ENCODE measurements at places on chromosomes 6 and 20.

- peak; percentile 47 for DNase-seq
These were observed 5.8 kb upstream of the PACSIN1 start for GRCh38 chr6:34459899-34460593.

- DNase-seq, result no peak
These were observed 116.4 kb downstream of the KIF6 start for GRCh38 chr6:39608652-39609345.

DNA sequence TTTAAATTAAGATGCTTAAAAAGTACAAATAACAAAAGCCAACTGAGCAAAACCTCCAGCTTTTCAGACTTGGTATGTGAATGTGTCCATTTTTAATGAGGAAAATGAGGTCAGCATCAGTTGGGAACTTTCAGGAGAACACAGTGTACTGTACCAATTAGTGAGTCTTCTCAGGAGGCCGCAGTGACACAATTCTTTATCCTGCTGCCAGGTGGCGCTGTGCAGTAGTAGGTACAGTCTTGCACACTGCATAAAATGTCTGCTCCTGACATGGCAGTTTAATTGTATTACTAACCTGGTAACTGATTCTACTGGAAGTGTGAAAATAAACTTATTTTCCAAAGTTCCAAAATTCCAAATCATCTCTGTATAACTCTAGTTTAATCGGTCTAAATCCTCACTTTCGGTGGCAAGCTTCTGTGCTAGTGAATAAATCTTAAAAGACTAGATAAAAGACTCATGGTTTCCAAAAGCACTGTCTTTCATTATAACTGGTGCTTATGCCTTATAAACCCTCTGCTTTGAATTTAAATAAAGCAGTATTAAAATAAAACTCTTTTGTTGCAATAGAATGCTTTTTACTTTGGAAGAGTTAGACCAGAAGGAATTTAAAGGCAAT is 214.8 kb upstream of the MMS22L start:
- peak; percentile 33 for DNase-seq

- no peak for DNase-seq
These were observed 752.8 kb downstream of the CBLN4 start for GRCh38 chr20:55252521-55252920.

- no peak for DNase-seq
These were observed 9.1 kb downstream of the ZNFX1 start for GRCh38 chr20:49268600-49269365.

GRCh38 chr6:116507324-116507723 is 4.1 kb upstream of the CALHM5 start:
- DNase-seq, result no peak

GRCh38 chr6:168225471-168225911 is 94.1 kb downstream of the DACT2 start:
- DNase-seq, result no peak

GRCh38 chr6:105832313-105832761 is 253.8 kb upstream of the PRDM1 start:
- DNase-seq, result no peak

GRCh38 chr6:160505970-160506369 is 157.8 kb downstream of the SLC22A3 start:
- no peak for DNase-seq

- DNase-seq, result no peak
These were observed 53.7 kb upstream of the TMX4 start for GRCh38 chr20:8073024-8073832.

DNA sequence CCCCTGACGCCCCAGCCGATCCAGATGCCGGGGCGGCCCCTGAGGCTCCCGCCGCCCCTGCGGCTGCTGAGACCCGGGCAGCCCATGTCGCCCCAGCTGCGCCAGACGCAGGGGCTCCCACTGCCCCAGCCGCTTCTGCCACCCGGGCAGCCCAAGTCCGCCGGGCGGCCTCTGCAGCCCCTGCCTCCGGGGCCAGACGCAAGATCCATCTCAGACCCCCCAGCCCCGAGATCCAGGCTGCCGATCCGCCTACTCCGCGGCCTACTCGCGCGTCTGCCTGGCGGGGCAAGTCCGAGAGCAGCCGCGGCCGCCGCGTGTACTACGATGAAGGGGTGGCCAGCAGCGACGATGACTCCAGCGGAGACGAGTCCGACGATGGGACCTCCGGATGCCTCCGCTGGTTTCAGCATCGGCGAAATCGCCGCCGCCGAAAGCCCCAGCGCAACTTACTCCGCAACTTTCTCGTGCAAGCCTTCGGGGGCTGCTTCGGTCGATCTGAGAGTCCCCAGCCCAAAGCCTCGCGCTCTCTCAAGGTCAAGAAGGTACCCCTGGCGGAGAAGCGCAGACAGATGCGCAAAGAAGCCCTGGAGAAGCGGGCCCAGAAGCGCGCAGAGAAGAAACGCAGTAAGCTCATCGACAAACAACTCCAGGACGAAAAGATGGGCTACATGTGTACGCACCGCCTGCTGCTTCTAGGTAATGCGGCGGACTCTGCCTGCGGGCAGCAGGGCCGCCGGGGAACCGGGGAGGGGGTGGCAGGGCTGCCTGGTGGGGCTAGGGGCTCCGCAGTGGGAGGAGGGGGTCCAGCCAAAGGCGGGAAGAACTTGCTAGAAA is 2.3 kb downstream of the GNAS start:
- DNase-seq, result no peak

GRCh38 chr20:4047614-4048013 is 32.3 kb upstream of the RNF24 start:
- no peak for DNase-seq

- no peak for DNase-seq
These were observed at the start of gene RBBP8NL for GRCh38 chr20:62427172-62428001. TSS of gene RBBP8NL (minus strand) at chr20:62427539. CDS start at chr20:62419647, 7,892 bp downstream.

GRCh38 chr6:144853603-144854002 is 568.5 kb downstream of the UTRN start:
- DNase-seq, result no peak

DNA sequence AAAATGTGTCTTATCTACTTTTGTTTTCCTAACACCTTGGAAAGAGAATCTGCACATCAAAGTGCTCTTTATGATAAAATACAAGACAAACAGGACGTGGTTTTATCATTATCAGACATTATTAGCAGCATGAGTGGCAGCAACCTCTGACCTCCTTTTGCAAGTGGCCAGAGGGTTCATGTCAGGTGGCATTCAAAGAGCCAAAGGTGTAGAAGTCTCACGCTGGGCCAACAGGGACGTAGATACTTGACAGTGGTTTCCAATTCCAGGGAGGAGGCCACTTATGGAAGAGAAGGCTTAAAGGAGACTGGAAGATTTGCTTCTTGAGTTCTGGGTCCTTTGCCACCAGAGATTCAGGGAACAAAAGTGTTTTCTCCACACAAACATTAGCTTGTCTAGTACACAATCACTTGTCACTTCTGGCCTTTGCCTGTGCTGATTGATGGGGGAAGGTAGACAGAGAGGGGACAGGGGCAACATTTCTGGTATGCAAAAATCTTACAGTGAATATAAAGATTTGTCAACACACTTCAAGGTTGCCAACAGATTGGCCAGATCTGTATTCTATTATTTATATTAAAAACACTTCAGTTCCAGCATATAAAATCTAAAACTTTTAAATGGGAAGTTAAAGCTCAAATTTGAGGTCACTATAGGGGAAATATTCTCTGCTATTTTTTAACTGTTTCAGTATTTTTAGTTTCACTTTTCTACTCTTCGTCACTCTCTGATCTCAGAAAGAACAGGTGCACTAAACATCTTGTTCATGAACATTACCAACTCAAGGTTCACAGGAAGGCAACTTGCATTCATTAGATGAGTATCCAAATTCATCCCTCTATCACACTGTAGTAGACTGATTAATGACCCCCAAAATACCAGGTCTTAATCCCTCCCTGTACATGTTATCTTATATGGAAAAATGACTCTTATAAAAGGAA is 52.1 kb upstream of the FBXO30 start:
- no peak for DNase-seq

DNA sequence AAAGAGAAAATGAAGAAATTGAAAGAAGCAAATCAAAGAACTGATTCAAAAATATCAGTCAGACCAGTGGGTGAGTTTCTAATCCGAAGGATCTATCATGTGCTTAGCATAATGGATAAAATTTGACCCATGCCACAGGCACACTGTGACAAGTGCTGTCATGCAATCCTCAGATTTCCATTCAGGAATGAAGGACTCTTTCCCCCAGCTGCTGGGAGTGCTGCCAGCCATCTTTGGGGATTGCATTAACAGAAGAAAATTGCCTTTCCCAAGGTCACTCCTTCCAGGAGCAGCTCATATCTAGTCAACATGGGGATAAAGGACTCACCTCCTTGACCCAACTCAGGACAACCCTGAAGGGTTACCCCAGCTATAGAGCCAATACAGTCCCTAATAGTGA is 316.7 kb upstream of the TBX18 start:
- DNase-seq, result no peak

GRCh38 chr6:83071023-83071422 is 3.6 kb downstream of the DOP1A start:
- DNase-seq, result no peak

- no peak for DNase-seq
These were observed 1239.3 kb upstream of the GJE1 start for GRCh38 chr6:140893432-140893831.

DNA sequence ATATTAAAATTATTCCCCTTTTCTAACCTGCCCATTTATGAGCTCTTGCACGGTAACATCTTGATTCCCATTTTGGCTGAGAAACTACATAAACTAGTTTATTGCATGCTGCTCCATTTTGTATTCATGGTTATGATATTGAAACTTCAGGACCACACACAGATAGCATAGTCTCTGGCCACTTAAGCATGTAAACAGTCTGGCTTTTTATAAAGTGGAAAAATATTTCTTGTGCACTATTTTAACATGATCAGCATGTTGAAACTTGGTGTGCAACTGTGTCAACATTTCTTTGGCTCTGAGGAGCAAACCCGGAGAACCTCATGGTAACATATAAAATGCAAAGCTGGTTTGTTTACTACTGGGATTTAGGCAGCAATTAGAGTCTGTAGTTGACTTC is 70.7 kb downstream of the SLX4IP start:
- DNase-seq, result no peak

GRCh38 chr6:23180504-23181293 is 611.3 kb downstream of the HDGFL1 start:
- DNase-seq, result no peak

GRCh38 chr20:57879779-57880570 is 170.2 kb upstream of the PMEPA1 start:
- no peak for DNase-seq

- no peak for DNase-seq
These were observed 18.8 kb upstream of the CLPSL2 start for GRCh38 chr6:35757456-35758123.

- no peak for DNase-seq
These were observed 8.9 kb upstream of the MLN start for GRCh38 chr6:33812669-33813068.

- no peak for DNase-seq
These were observed 1.9 kb downstream of the PCK1 start for GRCh38 chr20:57562541-57563465.

GRCh38 chr6:170553534-170554012 is 466 bp upstream of the PSMB1 start:
- no peak for DNase-seq

DNA sequence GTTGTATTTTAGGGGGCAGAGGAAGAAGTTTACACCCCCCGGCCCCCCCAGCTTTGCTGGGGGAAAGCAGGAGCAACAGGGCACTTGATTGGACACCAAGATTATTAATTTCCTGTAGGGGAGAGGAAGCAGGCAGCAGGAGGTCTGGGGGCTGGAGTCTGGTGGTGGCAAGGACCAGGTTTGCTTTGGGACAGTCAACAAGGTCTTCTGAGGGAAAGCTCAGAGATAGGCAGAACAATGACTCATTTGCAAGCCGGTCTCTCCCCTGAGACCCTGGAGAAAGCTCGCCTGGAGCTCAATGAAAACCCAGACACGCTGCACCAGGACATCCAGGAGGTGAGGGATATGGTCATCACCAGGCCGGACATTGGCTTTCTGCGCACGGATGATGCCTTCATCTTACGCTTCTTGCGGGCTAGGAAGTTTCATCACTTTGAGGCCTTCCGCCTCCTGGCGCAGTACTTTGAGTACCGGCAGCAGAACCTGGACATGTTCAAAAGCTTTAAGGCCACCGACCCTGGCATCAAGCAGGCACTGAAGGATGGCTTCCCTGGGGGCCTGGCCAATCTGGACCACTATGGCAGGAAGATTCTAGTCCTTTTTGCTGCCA is 1.6 kb downstream of the CLVS2 start:
- no peak for DNase-seq

- no peak for DNase-seq
These were observed 196.8 kb downstream of the ADGB start for GRCh38 chr6:146795479-146796133.

DNA sequence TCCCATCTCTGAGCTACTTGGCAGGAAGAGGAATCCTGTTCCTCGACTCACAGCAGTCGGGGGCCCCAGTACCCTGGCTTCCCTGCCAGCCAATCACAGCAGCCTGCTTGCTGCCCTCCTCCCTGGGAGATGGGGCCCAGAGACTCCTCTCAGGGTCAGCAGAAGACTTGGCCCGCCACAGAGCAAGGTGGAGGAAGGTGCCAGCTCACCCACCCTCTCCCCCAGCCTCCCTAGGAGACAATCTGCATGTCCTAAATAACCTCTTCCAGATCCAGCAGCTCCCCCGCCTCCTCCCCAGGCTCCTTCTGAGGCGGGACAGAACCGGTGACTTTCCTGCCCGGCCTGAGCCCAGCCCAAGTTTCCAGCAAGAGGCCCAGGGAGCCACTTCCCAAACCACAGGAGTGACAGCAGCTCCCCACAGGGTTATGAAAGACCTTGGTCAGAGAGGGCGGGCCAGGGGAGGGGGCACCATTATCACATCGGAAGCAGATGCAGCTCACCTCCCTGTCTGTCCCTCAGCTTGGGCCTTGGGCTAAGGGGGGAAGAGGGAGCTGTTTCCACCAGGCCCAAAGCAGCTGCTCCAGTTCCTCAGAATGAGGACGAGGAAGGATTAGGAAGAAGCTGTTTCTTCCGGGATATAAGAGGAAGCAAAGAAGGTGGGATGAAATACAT is 2.3 kb downstream of the CCND3 start:
- DNase-seq, result no peak

DNA sequence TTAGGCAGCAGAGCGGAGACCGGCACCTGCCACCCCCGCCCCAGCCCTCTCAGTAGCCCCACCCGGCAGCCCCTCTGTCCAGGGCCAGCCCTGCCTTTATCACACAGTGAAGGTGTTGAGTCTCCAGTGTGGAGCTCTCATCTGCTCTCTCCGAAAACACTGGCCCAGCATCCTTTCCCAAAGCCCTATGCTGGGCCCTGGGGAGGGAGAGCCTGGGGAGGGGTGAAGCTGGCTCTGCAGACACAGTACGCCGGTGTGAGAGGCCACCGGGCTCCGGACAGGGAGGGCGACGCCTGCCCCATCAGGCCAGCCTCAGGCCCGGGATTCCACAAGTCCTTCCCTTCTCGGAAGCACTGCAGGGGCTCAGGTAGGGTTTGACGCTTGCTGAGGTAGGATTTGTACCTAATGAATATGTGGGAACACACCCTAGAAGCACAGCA is 186.9 kb downstream of the ERMARD start:
- no peak for DNase-seq

- DNase-seq, result no peak
These were observed 15.8 kb upstream of the STX16 start for GRCh38 chr20:58635279-58635665.
